ENCODE measurements at places on chromosomes 12 and 14.
A peak's percentile ranks its signal among the peaks of the same experiment; 100 is the strongest.

- DNase-seq = no peak
Observed at GRCh38 chr14:99802301-99803105, 9.3 kb downstream of the EML1 start.

DNA sequence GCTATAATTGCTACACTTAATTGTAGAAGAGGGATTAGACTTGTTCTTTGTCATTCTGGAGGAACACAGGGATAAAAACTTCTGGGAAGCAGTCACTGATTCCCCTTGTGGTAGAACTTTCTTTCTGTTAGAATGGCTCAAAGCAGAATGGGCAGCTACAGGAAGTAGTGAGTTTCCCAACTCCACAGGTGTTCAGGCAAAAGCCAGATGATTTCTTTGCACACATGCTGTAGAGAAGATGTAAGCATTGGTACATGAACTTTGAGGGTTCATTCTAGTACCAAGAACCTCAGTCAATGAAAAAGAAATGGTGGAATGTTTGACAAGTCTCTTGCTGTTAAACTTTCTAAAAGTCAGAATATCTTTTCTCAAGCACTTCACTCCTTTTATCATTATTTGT is 4.3 kb downstream of the NDUFA9 start:
- DNase-seq = no peak

DNA sequence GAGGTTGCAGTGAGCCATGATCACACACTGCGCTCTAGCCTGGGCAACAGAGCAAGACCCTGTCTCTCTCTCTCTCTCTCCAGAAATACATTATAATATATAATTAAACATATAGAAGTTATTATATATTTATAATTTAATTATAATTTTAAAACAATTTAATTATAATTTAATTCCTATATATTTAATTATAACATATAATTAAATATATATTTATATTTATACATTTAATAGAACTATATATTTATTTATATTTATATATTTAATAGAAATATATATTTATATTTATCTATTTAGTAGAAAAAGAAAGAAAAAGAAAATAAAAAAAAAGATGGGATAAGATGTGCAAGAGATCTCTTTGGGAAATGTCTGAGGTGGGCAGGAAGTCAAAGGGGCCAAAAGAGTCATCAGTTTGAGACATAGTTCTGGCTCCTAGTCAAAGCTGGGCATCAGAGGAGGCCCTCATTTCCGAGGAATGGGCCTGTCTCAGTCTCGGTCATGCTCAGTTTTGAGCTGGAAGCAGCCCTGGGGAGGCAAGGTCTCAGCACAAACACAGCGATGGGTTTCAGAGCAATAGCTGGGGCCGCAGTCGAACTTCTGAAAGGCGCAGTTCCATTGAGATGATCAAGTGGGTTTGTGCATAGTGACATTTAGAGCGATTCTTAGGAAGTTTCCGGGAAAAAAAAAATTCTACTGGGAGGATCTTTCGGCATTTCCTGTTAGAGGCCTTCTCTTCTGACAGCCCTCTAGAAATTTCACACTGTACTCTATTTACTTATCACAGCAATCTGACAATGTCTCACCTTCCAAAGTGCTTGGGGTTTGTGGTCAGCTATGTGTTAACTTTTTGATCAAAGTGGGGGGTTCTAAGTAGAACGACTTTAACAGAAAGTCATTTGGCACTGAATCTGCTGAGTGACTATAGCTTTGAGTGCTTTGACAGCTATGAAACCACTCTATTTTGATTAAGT is 58.7 kb upstream of the GZMB start:
- DNase-seq = peak; percentile 42

DNA sequence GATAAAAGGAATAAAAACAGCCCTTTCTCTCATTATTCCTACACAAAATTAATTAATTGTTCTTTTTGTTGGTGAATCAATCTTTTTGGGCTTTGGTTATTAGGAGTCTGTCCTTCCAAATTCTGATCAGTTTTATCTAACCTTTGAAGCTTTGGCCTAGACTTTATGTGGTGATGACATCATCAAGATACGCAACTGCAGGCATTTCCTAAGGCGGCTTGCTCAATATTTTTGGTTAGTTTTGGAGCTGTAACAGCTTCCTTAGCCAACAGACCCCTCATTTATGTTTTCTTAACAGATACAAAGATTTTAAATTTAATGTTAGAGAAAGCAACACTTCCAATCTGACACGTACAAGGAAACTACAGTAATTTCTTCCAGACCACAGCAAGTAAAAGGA is 87.8 kb upstream of the PDE3A start:
- no peak for DNase-seq

DNA sequence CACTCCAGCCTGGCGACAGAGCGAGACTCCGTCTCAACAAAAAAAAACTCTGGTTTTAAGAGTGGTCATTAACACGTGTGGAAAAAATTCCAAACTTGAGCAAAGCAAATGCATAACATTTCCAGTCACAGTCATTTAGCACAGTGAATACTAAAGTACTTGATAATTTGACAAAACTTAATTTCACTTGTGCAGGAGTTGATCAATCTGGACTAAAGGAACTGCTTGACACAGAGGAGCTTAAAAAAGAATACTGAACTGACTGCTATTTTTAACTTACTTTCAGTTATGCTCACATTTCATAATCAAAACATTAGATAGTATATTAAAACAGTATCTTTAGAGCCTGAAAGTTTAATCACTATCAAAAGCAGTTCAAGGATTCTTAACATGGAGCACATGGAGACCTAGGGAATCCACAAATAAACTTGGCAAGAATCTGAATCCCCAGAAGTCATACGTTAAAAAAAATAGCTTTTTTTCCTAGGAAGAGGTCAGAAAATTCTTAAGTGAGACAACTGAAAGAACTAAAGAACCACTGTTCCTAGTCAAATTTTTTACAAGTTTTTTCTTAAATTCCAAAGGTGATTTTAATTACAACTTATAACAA is 7.4 kb downstream of the UBE2N start:
- no peak for DNase-seq
